ENCODE measurements at places on chromosomes 11 and 22.

DNA sequence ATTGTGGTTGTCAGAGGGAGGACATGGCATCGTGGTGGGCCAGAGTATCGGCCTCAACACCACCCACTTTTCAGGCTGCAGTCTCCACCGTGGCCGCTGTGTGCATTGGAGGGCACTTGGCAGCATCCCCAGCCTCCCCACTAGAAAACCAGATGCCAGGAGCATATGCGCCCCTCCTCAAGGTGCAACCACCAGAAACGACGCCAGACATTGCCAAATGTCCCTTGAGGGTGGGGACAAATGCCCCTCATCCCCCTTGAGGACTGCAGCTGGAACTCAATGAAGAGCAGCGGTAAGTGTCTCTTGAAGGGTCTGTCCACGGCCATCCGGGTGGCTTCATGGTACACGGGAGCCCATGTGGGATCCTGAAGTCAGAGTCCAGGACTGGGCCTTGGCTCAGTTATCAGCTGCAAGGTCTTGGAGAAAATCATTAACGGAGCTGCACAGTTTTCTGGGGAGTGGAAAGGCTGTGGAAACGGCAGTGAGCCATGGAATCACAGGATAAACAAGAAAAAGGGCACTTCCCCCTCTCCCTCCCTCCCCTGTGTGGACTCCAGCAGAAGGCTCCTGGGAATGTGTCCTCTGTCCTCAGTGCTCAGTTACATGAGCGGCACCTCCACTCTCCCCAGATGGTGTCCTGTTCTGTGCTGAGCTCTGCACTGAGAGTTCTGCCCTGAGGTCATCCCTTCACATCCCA lies 324.4 kb upstream of the B3GAT1 start:
- DNase-seq: no peak

GRCh38 chr11:96179905-96180304 lies 163.1 kb downstream of the MAML2 start:
- DNase-seq: no peak

DNA sequence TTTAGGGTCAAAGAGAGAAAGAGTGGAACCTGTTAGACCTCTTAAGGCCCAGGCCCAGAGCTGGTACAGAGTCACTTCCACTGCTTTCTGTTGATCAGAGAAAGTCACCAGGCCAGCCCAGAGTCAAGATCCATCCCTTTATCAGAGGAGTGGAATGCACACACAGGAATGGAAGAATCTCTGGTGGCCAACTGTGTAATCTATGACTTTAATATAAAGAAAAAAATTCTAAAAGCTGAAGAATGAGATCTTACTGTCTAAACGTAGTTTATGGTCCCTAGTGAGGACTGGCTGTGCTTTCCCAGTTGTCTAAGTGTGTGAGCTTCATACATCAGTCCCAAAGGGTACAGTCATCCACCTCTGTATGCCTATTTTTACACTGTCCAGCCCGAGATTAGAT lies 51.0 kb downstream of the PPFIBP2 start:
- no peak for DNase-seq

GRCh38 chr11:130115218-130115617 lies 44.4 kb upstream of the ST14 start:
- DNase-seq: no peak

GRCh38 chr11:130031945-130032344 lies 29.3 kb upstream of the PRDM10 start:
- no peak for DNase-seq

DNA sequence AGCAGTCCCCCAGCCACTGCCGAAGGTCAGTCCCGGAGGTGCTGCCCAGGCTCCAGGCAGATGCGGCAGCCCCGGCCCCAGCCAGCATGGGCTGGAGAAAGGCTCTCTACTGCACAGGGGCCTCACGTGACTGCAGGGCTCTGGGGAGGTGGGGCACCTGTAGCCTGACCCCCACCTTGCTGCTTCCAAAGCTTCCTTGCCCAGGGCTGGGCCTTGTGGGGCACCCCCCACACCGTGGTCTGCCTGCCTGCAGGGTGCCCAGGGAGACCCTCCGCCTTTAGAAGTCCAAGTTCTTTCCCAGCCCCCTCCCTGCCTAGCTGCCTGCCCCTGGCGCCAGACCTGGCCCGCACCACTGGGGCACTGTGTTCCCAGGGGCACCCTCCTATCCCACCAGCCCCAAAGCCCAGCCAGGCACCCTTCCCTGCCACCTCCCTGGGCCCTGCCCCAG lies 28.4 kb upstream of the TXNRD2 start:
- DNase-seq: no peak

DNA sequence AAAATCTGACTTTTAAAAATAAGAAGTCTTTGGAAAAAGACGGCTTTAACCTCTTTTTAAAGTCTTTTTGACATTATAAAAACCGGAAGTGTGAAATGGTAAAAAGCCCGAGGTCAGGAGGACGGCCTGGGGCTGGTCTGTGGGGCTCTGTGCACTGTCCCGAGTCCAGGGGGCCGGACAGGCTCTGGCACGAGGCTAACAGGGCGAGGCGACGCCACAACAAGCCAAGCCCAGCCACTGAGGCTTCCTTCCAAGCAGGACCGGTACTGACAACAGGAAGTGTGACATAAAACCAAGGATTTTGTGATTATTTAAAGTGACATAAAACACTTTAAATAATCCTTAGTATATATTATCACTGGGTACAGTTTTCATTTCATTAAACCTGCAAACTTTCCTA lies 39.2 kb downstream of the BRD1 start:
- peak; percentile 75 for DNase-seq

DNA sequence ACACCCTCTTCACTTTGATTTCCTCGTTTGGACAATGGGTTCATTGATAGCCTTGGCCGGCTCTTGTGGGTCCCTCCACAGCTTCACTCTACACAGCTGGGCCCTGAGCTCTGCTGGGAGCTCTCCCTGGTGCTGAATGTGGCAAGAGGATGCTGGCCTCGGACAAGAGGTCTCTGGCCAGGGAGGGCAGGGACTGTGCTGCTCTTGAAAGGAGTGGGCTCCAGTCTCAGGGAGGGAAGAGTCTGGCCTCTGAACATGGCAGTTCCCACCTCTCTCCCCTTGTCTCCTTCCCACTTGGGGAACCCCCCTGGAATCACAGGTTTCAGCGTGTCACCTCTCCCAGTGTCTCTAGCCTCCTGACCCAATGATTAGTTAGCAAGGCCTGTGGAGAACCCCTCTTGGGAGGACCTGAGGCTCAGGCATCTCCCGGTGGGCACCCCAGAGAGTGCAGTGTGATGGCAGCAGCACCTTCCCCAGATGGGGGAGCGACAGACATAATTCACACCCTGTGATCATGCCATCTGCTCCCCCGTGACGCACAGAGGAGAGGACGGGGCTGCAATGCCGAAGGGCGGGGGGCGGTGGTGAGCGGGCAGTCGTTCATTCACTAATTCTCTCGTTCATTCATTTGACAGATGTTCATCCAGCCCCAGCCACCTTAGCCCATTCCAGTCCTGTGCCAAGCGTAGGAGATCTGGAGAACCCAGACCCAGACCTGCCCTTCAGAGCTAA lies 2.8 kb upstream of the CABP7 start:
- DNase-seq: no peak

GRCh38 chr11:44568658-44569473 lies 3.4 kb downstream of the CD82 start:
- peak; percentile 79 for DNase-seq

DNA sequence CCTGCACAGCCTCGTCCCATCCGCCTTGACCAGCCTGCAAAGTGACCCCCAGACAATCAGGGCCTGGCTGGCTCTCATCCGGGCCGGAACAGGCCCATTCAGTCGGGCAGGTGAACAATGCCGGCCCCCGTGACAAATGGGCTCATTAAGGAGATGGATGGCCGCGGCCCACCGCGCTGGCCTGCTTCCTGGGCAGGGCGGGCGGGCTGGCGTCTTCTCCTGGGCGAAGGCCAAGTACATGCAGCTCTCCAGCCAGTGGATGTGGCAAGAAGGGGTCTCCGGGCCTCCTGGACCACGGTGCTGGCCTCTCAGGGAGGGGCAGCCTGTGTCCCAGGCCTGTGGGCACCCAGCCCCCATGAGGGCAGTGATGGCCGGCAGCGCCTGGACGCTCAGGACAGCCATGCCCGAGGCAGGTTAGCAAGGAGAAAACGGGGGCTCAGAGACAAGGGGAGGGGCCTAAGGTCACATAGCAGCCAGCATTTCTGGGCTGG lies 1022.8 kb downstream of the BRD1 start:
- DNase-seq: no peak

DNA sequence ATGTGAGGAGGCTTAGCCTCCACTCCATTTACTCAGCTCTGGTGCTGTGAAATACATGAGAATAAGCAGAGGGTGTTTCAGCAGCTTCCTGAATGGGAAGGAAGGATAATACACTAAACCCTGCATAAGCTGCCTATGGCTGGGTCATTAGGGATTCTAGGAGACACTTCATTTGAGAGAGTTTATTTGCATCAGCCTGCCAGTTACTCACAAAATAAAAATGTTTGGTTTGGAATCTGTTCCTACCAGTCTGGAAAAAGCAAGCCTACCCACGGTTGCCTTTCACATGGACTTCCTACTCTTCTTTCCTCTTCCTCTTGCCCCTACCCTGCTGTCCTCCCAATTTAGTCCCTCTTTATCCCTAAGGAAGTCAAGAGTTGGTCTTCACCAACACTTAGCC lies 20.5 kb downstream of the SLC1A2 start:
- no peak for DNase-seq

DNA sequence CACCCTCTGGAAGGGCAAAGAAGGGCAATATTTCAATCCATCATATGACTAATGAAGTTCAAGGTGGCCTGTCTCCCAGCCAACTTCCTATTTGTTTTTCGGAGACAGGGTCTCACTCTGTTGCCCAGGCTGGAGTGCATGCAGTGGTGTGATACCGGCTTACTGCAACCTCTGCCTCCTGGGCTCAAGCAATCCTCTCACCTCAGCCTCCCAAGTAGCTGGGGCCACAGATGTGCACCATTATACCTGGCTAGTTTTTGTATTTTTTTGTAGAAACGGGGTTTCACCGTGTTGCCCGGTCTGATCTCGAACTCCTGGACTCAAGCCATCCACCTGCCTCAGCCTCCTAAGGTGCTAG lies 13.4 kb downstream of the ABTB2 start:
- DNase-seq: no peak

DNA sequence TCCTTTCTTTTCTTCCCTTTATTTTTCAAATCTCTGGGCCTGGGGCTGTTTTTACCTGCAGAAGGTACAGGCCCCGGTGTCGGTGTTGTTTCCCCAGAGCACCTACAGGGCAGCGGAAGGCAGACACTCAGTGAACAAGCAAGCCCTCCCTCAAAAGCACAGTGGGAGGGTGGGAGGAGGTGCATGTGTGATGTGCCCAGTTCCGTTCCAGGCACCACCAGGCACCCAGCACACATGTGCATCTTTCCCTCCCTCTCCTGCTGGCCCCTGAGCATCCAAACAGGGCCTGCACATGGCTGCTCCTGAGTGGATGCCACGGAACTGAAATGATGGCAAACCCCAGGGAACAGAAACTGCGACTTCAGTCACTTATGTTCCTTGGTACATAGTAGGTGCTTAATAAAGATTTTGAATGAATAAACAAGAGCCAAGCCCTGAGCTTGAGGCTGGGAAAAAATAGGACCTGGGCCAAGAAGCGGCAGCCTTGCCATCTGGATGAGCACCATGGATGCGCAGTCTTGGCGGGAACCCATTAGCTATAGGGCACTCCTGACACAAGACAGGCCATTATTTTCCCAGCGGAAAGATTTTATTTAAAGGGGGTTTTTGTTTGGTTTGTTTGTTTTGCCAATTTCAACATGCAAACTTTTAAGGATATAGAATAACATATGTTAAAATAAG lies 47.8 kb downstream of the ARRB1 start:
- DNase-seq: no peak

DNA sequence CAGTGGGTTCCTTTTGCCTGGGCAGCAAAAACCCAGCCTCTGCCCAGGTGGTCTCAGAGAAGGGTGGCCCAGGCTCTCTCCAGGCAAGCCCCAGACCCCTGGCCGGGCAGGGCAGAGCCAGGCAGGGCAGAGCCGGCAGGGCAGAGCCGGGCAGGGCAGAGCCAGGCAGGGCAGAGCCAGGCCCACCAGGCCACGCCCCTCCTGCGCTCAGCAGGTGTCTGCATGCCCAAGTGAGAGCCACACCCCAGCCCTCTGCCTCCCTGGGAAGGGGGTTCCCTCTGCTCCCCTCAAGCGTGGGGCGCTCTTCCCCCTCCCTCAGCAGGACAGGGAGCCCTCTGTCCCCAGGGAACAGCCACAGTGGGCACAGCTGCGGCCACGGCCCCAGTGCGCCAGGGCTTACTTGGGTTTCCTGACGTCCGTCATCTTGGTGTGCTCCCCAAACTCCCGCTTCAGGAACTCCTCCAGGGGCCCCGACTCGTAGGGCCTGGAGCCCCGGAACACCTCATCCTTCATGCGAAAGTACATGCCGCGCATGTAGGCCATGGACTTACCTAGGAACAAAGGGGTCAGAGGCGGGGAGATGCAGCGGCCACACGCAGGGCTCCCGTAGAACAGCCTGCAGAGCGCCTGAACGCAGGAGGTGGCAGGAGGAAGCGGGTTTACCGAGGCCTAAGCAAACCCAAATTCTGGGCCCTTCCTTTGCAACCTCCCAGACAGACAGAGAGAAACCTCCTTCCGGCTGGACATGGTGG lies 10.1 kb upstream of the BAIAP2L2 start:
- no peak for DNase-seq

DNA sequence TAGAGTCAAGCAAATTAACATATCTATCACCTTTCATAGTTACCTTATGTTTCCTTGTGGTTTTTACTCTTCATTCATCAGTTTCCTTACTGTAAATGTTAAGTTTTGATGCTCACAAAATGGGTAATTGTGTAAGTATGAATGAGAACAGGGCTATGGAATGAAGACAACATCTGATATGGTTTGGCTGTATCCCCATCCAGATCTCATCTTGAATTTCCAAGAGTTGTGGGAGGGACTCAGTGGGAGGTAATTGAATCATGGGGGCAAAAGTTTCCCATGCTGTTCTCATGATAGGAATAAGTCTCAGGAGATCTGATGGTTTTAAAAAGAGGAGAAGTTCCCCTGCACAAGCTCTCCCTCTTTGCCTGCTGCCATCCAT lies 107.6 kb downstream of the CCDC34 start:
- DNase-seq: no peak

DNA sequence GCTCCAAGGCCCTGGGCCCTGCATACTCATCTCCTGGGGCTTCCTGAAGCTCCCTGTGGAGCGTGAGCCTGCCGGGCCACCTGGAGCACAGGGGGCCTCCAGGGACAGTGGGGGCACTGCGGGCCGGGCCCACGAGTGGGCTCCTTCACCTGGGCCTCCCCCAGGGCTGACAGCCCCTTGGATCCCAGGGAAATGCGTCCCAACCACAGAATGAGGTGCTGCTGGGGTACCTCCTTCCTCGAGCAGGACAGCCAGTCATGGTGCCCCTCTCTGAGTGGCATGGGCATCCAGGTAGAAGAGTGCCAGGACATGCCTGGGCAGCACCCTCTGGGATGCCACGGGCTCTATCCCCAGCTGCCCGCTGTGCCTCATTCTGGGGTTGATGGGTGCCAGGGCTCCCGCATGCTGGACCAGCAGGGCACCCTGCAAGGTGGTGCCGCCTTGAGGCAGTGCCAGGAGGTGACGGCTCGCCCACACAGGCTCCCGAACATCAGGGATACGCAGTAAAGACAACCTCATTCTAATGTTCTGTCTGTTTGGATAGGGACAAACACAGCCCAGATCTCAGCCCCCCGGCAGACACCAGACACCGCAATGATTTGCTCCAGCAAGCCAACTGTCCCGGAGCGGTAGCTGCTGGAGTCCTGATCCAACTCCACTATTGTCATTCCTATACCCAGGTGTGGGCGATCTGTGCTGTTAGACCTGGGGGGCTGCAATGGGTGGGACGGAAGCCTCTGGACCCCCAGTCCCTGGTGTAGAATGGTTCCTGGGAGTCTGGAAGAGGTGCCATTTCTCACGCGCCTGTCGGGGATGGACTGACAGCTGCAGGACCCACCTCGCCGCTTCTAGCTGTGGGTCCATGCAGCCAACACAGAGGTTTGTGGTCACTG lies 25.8 kb downstream of the KRTAP5-5 start:
- peak; percentile 42 for DNase-seq

All from ureter (tissue), 1 donor.